RPMI7951 (cell line): ENCODE measurements at places on chromosomes 13 and 19.

DNA sequence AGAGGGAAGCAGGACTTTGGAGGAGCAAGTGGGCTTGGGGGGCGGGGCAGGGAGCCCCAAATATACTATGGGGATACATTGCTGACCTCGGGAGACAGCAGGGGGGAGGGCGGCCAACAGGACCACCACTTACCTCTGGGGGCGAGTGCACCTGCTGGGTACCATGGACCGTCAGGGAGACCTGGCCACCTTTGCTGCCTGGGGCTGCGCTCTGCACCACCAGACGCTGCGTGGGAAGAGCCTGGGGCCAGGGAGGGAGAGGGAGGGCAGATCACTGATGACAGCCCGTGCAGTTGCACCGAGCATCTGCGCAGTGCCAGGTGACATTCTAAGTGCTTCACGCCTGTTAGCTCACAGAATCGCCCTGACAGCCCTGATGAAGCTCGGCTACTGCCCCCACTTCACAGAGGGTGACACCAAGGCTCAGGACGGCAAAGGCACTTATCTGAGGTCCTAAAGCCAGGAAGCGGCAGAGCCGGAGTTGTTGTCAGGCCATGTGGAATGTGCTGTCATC is 24.1 kb downstream of the RFX1 start:
- no peak for DNase-seq

GRCh38 chr13:29561918-29562317 is 33.6 kb downstream of the SLC7A1 start:
- peak; percentile 51 for DNase-seq

DNA sequence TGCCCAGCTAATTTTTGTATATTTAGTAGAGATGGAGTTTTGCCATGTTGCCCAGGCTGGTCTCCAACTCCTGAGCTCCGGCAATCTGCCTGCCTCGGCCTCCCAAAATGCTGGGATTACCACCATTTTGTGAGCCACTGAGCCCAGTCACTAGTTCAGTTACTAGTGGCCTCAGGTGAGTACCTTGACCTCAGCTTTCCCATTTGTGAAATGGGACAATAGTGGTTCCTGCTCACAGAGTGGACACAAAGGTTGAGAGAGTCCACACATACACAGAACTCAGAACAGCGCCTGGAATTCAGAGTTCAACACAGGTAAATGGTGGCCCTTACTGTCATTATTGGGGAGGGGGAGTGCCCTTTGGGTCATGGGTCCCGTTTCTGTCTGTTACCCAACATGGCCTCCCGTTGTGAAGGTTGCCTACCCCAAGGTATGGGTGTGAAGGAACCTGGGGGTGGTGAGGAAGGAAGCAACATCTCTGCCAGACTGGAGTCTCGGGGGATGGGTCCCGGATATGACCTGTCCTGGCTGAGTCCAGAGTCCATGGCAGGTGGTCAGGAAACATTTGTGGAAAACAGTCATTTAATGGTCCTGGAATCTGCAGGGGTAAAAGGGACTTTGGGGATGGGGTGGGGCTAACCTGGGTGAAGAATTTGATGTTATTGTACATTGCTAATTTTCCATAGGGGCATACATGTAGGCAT is 11.7 kb upstream of the IRGC start:
- no peak for DNase-seq

DNA sequence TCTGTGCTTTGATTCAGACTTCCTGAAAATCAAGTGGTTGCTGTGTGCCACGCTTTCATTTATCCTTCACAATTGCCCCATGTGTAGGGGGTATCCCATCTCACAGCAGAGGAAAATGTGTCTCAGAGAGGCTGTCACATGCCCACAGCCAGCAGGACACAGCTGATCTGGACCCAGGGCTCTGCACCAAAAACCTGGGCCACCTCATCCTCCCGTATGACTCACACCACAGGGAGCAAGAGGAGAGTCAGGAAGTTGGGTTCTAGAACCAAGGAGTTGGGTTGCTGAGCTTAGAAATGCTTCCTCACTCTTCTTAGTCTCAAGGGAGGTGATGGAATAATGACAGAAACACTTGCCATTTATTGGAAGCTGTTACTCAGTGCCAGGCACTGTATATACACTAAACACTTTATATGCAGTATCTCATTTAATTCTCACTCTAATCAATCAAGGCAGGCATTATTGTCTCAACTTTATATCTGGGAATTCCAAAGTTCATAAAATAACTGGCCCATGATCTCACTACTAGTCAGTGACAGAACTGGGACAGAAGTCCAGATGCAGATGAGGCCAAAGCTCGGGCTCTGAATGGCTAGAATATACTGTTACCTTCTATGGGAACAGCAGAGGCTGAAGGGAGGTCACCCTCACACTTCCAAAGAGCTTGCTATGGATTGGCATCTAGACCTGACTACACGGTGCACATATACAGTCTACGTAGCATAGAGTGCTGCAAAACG is 47.7 kb upstream of the ATP12A start:
- DNase-seq, result peak; percentile 25

DNA sequence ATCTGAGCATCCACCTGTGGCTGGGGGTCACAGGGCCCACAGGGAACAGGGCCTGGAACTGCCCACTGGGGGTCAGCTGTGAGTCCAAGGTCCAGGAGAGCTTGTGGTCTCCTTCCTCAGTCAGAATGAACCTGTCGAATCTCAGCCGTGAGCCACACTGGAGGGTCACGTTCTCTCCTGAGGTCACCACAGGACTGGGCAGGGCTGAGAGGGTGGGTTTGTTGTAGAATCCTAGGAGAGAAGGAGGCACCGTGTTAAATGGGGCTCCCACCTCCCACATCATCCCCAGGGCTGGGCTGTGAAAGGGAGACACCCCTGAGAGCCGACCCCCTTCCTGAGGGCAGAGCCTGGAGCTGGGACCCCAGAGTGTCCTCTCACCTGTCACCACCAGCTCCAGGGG is 1.5 kb downstream of the LILRA5 start:
- no peak for DNase-seq

- no peak for DNase-seq
Measured at GRCh38 chr13:67515895-67516294, 285.8 kb upstream of the PCDH9 start.

GRCh38 chr13:83204886-83205285 is 677.4 kb downstream of the SLITRK1 start:
- DNase-seq, result no peak

DNA sequence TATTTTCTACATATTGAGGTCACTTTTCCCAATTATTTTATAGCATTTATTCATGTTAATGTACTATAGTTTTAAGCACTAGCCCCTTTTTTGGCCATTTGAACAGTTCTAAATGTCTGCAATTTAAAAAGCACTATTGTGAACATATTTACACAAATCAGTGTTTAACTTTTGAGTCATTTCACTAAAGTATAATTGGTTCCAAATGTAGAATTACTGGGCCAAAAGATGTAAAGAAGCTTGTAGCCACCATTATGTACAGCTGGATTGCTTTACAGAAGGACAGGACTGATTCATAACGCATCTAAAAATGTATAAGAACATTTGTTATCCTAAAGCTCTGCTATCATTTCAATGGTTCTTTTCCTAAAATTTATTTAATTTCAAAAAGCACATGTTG is 16.6 kb upstream of the ATP12A start:
- no peak for DNase-seq

GRCh38 chr19:43934055-43934984 is 762 bp downstream of the ZNF45 start:
- peak; percentile 18 for DNase-seq

- DNase-seq, result no peak
Measured at GRCh38 chr19:54183431-54183830, 5.9 kb downstream of the MBOAT7 start.

DNA sequence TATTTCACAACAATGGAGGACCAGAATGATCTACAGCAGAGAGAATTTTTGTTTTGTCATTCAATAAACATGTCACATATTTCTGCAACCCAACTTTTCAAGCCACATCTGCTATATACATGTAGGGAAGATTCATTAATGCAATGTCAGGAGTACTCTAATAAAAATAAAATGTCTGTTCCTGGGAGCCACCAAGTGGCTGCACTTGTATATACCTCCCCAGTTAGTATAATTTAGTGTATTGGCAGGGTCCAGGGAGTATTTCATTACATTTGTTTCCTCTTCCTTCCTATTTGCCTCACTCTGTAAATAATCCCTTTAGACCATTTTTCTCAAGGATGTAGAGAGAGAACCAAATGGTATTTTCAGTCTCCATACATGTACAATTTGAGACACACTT is 1169.0 kb downstream of the DIAPH3 start:
- no peak for DNase-seq

DNA sequence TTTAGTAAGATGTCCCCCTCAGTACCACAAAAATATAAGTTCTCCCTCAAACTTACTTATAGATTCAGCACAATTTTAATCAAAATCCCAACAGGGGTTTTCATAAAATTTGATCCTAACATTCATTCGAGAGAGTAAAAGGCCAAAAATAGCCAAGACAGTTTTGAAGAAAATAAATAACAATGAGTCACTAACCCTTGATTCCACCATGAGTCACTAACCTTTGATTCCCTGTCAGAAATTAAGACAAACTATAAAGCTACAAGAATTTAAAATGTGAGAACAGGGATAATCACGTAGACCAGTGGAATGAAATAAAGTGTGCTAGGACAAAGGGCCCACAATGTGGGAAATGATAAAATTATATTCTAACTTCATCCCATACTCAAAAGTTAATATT is 320.3 kb downstream of the SUCLA2 start:
- peak; percentile 63 for DNase-seq

GRCh38 chr13:44236370-44236769 is 137.3 kb upstream of the SERP2 start:
- no peak for DNase-seq

GRCh38 chr13:47120282-47120681 is 223.4 kb upstream of the HTR2A start:
- DNase-seq, result no peak

DNA sequence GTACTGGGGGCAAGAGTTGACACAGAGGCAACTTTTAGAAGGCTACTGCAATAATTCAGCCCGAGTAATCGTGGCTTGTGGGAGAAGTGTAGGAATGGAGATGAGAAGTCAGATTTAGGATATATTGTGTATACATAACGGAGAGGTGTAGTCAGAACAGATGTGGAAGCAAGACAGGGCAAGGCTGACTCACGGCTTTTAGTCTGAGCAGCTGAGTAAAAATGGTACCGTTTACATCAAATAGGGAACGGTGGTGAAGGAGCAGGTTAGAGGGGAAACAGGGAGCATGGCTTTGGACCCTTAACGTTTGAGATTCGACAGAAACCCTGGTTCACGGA is 796 bp upstream of the LSM14A start:
- peak; percentile 74 for DNase-seq

DNA sequence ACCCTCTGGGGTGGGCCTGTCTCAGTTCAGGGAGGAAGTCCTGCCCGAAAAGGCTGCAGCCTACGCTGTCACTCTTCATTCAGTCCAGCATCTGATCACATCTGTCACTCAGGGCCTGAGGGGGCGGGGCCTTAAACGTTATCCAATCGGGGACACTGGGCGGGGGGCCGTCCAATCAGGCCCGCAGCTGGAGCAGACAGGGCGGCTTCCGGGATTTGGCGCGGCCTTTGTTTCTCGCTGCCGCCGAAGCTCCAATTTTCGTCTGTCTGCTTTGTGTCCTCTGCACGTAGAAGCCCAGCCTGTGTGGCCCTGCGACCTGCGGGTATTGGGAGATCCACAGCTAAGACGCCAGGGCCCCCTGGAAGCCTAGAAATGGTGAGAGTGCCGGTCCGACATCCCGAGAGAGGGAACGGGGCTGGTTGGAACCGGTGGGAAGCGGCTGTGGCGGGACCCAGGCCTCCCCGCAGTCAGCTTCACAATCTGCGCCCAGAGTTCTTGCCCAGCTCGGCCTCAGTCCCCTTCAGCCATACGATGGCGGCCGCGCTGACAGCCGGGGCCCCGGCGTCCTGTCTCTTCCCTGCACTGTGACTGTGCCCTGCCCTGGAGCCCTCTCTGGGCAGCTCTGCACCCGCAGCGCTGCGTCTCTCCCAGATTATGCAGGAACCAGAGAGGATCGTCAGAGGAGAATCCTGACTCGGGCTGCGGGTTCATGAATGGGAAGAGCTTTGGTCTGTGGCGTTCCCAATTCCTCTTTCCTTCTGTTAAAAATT is at the start of gene ZNF730:
Gene ZNF730 (plus strand): TSS at position 224 of the 770 bp plus-strand sequence. CDS start 149 bp downstream, at position 373.
- peak; percentile 92 for DNase-seq

- DNase-seq, result no peak
Measured at GRCh38 chr13:76286178-76286577, 600.0 kb downstream of the KCTD12 start.
